ENCODE measurements at places on chromosomes 7 and 10.

- no peak for DNase-seq
Observed at GRCh38 chr7:94300176-94300835, 94.4 kb upstream of the COL1A2 start.

GRCh38 chr10:5987747-5988146 lies 10.4 kb upstream of the IL15RA start:
- DNase-seq = no peak

DNA sequence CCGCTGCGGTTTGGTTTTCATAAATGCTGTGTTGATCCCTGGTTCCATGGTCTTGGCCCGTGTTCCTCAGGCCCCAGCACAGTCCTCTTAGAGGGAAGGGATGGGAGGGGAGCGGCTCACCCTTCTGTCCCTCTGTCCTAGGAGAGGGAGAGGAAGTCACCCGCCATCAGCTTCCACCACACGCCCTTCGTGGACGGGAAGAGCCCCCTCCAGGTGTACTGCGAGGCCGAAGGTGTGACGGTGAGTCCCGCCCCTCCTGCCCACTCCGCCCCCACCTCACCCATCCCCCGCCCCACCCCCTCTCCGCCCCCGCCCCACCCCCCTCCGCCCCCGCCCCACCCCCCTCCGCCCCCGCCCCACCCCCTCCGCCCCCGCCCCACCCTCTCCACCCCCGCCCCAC lies 37.5 kb upstream of the DPYSL4 start:
- DNase-seq = no peak

DNA sequence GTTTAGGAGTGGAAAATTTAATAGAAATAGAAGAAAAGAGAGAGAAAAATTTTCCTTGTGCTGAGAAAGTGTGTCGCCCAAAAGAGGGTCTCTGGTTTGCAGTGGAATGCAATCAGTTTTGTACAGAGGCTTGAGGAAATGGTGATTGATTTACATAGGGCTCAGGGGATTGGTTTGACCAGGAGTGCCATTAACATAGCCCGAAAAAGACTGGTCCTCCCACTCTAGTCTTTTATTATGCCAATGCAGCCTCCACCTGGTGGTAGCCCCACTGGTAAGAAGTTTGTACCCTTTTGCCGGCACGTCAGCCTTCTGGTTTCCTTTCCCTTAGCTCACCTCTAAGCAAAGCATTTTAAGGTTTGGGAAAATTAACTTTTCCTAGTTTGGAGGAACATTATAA lies 885.3 kb downstream of the XPNPEP1 start:
- DNase-seq = no peak

GRCh38 chr10:63718006-63718405 lies 196.8 kb downstream of the REEP3 start:
- no peak for DNase-seq

- no peak for DNase-seq
Observed at GRCh38 chr7:158274996-158275395, 312.6 kb downstream of the PTPRN2 start.

- no peak for DNase-seq
Observed at GRCh38 chr7:84582747-84583146, 388.2 kb upstream of the SEMA3A start.

Measured in AG08396 (cell line).